WTC11 (cell line): ENCODE measurements at places on chromosomes 3 and 15.
A peak's percentile ranks its signal among the peaks of the same experiment; 100 is the strongest.

DNA sequence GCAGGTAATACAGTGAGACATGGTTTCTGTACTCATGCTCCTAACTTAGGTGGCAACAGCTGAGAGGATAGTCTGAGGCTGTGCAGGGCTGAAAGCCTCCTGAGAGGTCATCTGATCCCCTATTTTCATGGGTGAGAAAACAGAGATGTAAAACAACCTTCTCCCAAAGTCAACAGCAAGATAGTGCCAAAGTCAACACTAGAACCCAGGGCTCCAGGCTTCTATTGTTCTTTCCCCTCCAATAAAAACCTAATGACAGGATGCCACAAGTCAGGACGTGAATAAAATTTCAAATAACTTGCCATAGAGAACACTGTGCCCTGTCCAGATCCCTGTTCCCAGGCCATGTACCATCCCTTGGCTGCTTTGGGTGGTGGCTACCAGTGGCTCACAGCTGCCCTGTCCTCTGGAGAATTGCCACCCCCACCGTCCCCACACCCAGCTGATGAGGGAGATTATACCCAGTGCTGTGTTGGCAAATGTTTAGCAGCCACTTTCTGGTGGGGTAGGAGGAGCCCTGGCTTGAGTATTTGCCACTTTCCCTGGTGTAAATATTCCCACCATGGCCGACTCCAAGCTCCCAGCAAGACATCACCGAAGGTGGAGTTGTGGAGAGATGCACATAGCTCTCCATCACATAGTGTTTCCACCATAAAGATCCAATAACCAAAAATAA lies 54.8 kb downstream of the SRGAP3 start:
- DNase-seq = no peak

DNA sequence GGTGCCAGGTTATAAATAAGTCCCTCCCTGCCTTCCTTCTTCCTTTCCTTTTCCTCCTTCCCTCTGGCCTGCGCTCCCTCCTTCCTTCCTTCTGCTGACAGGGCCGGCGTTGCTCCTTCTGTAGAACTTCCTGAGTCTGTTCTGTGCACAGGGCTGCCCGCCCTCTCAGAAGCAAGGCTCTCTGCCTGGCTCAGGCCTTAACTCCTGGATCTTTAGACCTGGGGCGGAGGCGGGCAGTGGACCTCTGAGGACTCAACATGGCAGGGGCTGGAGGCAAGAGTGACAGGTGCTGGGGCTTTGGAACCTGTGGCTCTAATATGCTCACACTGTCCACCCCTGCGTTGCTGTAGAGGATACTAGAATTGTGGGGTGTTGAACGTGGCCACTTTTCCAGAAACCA lies 86.4 kb upstream of the SEC13 start:
- DNase-seq = no peak

DNA sequence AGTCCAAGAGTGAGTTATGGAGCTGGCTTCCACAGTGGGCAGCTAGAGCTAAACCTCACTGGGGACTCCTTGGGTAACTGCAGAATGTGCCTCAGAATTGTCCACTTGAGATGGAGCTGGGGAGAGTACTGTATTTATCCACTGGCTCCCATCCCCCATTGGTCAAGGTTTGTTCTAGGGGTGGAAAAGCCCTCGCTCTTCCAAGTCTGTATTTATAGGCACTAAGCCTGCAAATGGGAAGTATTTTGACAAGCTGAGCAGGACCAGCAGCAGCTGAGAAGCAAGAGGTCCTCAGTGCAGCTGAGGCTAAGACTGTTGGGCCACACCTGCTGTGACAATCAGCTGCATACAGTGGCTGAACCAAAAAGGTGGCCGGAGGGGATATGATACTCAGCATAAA lies 5.8 kb downstream of the USP13 start:
- no peak for DNase-seq

GRCh38 chr15:22884344-22884743 lies 45.9 kb downstream of the NIPA2 start:
- DNase-seq = peak; percentile 41

GRCh38 chr15:65743637-65744252 lies 48.3 kb downstream of the DENND4A start:
- DNase-seq = no peak

DNA sequence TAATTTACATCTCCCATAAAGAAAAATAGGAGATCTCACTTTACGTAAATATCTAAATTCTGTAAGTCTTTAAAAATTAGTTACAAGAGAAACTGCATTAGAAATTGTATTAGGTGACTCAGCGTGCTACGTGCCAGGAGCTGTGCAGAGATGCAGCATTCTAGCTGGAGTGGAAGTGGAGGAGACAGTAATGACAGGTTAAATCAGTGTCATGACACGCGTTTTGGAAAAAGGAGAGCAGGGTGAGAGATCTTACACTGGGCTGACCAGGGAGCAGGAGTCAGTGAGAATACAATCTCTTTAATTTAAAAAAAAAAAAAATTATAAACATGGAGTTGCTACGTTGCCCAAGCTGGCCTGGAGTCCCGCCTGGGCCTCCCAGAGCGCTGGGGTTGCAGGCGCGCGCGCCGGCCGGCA lies 635 bp downstream of the TUBGCP5 start:
- no peak for DNase-seq

- DNase-seq = no peak
Observed at GRCh38 chr3:50288387-50289007, 3.7 kb downstream of the IFRD2 start.

- no peak for DNase-seq
Observed at GRCh38 chr3:187044206-187044605, 95.1 kb downstream of the RPL39L start.

DNA sequence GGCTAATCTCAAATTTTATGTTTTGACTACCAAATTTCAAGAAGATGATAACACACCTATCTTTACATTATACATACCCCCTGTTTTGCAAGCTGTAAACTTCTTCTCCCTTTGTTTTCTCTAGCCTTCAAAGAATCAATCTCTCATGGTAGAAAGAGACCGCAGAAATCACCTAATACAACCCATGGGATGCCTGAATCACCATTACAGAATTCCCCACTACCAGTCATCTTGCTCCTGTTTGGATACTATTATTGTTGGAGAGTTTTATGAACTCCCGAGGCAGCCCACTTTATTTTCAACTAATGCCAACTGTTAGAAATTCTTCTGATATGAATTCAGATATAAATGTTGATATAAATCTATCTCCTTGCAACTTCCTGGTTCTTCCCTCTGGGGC lies 110.9 kb downstream of the FRMD5 start:
- no peak for DNase-seq

- no peak for DNase-seq
Observed at GRCh38 chr15:30969724-30970123, 21.7 kb downstream of the MTMR10 start.

GRCh38 chr15:41169781-41170180 lies 53.7 kb upstream of the INO80 start:
- no peak for DNase-seq

GRCh38 chr15:68646156-68646555 lies 67.4 kb downstream of the CORO2B start:
- no peak for DNase-seq

DNA sequence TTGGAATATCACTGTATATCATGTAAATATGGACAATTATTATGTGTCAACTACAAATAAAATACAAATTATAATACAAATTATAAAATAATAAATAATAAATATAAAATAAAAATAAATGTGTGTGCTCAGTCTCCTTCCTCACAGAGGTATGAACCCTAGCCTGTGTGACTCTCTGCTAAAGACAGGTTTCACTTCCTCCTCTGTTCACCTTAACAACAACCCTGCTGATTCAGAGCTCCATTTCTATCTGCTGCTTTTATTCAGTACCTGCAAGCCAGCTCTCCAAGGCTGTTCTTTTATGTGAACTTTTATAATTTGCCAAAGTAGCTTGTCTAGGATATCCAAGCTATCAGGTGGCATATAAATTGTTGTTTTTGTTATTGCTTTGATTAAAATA lies 610.7 kb upstream of the GRM7 start:
- no peak for DNase-seq

DNA sequence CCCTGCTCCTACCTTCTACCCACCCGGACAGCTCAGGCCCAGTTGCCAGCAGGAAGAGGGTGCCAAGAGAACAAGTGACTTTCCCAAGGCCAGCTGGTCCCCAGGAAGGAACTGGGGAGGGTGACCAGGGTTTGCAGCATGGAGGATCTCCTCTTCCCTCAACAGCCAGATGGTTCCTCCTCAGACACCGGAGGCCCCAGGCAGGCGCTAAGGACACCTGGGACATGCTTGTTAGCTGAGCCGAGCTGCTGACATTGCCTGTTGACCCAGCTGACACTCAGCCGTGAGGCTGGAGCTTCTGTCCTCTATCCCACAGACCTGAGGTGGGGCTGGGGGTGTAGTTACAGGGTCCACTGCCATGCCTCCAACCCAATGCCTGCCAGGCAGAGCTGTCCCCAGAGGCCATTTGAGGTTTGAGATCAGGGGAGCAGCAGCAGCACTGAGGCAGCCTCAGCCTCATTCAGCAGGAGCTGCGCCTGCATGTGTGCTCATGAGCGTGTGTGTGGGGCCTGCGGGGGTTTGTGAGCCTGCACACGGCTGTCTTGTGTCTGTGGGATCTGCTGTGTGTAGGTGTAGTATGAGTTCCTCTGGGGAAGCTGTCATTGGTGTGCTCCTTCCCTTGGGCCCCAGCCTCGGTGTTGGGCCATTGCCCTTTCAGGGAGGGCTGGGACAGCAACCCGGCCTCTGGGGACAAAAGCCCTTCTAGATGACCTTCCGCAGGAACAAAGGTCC lies 7.1 kb downstream of the CPLX3 start:
- no peak for DNase-seq

GRCh38 chr15:35173444-35174118 lies 88.5 kb upstream of the NANOGP8 start:
- no peak for DNase-seq

GRCh38 chr3:139309880-139310279 lies 33.9 kb upstream of the MRPS22 start:
- no peak for DNase-seq

DNA sequence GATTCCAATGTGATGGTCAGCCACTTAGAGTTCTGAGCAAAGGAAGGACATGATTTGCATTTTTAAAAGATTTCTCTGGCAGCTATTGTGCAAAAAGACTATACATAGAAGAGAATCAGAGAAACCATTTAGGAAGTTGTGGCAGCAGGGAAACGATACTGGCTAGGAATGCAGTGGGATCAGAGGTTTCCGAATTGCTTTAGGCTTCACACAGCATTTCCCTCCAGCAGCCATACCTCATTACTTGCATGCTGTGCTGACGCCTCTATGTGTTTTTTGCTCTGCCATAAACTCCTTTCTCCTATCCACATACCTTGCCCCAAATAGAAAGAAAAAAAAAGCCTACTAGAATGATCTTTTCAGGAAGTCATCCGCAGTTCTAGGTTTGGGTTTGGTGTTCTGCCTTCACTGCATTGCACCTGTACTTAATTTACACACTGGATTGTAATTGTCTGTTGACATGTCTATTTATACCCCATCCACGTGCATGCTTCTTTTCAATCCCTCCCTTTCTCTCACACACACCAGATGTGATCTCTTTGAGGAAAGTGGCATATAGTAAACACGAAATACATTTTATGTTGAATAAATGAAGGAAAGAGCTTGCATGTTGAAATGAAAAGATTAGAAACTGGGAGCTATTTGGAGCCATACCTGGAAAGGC lies 860.3 kb upstream of the SEMA6D start:
- DNase-seq = no peak

GRCh38 chr3:119769394-119770149 lies 12.3 kb upstream of the NR1I2 start:
- no peak for DNase-seq

DNA sequence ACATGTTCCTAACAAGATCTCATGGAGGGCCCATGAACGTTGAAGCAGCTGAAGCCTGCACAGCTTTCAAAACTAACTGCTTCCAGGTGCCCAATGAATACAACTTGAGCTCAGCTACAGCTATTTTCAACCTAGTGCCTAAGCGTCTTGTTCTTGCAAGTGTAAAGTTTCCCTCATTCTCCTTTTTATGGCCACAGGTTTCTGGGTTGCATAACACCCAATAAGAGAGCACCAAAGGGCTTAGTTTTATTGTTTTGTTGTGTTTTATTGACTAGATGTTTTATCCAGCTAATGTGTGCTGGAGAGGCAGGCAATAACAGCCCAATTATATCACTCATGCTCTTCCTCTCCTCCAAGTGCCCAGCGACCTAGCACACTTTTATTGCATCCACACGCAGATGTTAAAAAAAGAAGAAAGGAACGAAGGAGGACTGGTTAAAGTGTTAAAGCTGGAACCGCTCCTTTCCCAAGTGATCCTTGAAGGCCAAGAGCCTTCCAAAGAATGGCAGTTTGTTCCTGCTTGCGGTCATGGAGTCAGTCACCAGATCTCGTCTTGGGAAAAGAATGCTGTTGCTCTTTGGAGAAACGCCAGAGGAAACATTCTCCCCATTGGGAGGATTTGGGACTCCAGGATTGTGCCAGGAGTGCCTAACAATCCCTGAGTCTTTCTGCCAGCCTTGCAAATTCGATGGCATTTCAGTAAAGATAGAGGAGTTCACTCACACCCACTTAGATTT lies 156.9 kb downstream of the MEX3B start:
- no peak for DNase-seq

- no peak for DNase-seq
Observed at GRCh38 chr3:46135475-46135874, 72.6 kb downstream of the CCR1 start.

GRCh38 chr15:78712797-78713515 lies 71.9 kb upstream of the CHRNB4 start:
- DNase-seq = no peak

GRCh38 chr15:89851673-89852341 lies 37.2 kb upstream of the ANPEP start:
- no peak for DNase-seq

DNA sequence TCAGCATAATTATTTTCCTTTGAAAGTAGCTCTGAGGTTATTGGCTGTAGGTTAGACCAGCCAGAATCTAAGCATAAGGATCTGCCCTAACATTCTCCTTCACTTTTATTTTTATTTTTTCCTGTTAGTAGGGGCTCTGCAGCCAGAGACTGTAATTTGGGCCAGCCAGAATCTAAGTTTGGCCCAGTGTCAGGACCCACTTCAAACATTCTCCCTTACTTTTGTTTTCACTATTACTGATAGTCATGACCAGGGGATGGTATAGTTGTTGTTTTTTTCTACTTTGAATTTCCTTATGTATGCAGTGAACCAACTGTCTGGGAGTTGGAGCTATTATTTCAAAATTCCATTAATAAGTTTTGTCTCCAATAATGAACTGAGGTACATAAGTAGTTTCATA lies 121.0 kb upstream of the MBNL1 start:
- DNase-seq = no peak
